ENCODE measurements at places on chromosomes 2 and 18.

- no peak for DNase-seq
Observed at GRCh38 chr2:148819019-148819585, 55.9 kb upstream of the KIF5C start.

DNA sequence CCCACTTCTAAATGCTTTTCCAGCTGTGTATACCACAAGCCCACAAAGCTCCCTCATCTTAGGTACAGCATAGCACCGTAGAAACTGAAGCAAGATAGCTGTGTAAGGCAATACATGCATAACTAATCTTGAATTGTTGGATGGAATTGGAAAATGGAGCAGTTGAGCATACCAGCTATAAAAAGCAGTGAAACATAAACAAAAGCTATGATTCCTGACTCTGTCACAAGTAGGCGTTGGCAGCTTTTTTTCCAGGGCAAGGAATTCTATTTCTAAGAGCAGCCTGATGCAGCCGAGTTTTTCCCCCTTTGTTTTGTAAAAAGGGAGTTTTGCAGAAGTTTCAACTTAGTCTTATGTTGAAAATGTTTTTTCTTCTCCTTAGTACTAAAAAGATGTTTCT, 32.4 kb downstream of the MOGAT1 start:
- DNase-seq, result no peak

GRCh38 chr18:62347089-62347506, 22.0 kb downstream of the TNFRSF11A start:
- no peak for DNase-seq

DNA sequence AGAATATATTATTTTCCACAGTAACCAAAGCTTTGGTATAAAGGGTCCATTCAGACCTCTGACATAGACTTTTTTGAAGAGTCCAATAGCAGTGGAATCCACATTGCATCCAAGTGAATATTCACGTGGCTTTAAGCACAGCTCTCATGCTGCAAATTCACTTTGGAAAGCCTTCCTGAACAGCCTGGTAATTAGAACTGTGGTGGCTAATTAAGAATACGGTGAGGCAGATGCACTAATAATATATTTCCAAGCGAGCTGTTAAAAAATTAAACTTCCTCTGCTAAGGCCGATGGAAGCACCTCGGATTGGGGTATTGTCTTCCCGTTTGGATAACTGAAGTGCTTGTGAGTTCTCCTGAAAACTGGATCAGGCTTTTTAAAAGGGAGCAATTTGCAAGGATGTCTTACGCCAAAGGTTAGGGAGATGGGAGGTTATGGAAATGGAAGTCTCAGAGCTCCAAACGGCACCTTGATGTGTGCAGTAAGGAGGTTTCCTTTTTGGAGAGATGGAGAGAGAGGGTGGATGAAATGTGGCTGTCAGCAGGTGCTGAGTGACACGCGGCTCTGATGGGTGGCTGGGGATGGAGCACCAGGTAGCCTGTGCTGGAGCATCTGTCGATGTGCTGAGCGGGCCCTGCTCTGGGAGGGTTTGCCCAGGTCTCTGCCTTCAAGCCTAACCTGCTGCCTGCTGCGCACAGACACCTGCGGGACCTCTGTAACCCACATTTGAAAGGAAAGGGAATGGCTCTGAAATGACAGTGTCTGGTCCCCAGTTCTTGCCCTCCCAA, 37.5 kb downstream of the CABLES1 start:
- DNase-seq, result no peak

GRCh38 chr2:72759755-72760154, 66.1 kb downstream of the EXOC6B start:
- DNase-seq, result no peak

GRCh38 chr2:5851410-5851809, 159.2 kb downstream of the SOX11 start:
- DNase-seq, result no peak
